ENCODE measurements at places on chromosomes 1 and 21.

DNA sequence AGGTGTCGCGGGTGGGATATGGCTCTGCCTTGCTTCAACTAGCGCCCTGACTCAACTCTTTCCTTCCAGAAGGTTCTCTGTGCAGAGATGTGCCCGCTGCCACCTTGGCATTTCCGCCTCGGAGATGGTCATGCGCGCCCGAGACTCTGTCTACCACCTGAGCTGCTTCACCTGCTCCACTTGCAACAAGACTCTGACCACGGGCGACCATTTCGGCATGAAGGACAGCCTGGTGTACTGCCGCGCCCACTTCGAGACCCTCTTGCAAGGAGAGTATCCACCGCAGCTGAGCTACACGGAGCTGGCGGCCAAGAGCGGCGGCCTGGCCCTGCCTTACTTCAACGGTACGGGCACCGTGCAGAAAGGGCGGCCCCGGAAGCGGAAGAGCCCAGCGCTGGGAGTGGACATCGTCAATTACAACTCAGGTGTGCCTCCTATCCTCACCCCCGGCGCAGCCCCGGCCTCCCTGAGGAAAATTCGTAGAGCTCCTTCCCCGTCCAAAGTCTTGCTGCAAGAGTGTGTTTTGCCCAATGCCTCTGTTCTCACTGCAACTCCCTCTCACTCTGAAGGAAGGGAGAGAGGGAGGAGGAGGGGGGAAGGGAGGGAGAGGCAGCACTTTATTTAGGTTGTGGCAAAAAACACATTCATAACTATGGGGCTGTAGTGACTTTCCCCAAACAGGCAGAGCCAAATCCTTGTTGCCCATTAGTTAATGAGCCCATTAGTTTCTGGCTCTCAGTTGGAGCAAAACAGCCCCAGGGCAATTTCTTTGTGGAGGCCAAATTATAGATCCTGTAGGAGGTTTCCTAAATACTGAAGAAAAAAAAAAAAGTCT, 4.3 kb downstream of the LHX9 start:
- no peak for DNase-seq

- no peak for DNase-seq
Measured at GRCh38 chr1:117046781-117047180, 13.3 kb upstream of the TTF2 start.

DNA sequence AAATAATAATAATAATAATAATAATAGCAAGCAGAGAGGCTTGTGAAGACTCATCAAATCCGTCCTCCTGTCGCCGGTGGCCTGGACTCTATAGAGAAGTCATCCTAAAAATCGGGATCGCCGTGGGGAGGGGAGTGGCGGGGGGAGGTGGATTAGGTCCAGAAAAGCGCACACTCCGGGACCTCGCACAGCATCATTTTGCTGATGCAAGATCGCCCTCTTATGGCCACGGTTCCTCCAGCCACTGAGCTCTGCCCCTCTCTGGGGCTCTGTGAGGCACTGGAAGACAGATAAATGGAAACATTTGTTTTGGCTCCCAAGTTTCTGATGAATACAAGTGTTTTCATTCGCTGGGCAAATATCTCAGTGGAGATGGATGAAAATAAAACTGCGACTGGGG, 612.0 kb downstream of the MATN1 start:
- DNase-seq = no peak

- no peak for DNase-seq
Measured at GRCh38 chr1:31398246-31398645, 14.8 kb upstream of the SERINC2 start.

Data from HFF-Myc (cell line).